Lower leg skin (tissue), 4 donors: ENCODE measurements at places on chromosomes 6 and 20.

GRCh38 chr20:16100767-16101166 lies 472.5 kb downstream of the KIF16B start:
- no peak for DNase-seq

- no peak for DNase-seq
Measured at GRCh38 chr20:51978070-51978501, 175.8 kb upstream of the SALL4 start.

- DNase-seq, result no peak
Measured at GRCh38 chr6:121664158-121664557, 228.7 kb downstream of the GJA1 start.

DNA sequence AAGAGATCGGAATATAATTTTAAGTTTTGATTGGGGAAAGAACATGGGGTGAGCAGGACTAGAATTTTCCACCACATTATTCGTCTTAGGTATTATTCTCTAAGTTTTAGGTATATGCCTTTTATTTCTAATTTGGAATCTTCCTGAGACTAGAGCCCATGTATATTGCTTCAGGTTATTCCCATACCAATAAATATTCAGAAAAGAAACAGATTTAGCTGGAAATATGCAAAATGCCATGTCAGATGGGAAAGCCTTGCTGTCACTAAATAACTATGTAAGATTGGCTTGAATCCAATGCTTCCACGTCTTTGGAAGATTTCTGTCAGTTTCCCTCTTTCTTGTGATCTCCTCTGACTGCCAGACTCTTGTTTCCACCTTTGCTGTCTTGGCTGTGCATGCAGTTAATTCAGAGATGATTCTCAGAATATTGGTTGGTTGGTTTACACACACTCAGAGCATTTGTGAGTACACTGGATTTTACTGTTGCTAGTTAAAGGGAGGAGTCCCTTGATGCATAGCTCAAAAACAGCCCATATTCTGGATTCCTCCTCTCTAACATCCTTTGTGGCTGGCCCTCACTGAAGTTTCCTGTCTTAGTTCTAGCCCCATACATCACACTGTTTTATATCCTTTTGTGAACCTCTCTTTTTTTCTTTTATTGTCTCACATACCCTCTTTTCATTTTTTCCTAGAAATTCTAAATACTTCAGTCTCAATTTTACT lies 64.3 kb downstream of the GRM1 start:
- no peak for DNase-seq
